ENCODE measurements at places on chromosomes 4 and X. TPM values are rescaled to one million over a fixed set of nuclear protein-coding genes. Genes with fewer than 3 reads are reported as not detected.

CLNK gene
- not detected for total RNA-seq

DNA sequence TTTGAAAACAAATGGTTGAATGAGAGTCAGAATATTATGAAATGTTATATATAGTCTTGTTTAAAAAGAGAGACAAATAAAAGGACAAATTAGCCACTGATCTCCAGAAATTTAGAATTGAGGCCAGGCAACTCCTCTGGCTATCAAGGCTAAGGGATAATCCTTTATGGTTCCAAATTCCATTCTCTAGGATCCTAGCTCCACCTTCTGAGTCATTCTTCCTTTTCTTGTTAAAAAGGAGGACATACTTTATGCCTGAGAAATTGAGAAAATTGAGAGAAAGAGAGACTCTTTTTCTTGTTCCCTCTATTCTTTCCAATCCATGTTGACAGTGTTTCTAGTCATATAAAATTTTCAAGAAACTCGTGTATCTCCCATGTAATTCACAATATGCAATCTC is 1299.5 kb downstream of the FSTL5 start:
- no peak for DNase-seq

GRCh38 chrX:134932528-134933217 is 58.1 kb upstream of the SMIM10 start:
- DNase-seq = no peak

DNA sequence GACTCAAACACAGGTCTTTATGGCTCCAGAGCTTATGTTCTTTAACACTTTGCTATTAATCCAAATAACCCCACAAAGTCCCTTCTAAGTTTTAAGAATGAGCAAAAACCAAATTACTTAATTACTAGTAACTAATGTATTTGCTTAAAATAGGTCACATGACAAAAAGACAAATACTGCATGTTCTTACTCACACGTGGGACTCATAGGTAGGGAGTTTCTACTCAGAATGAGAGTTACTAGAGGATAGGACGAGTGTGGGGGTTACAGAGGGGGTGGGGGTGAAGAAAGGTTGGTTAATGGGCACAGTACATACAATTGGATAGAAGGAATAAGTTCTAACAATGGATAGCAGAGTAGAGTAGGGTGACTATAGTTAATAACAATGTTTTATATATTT is 5.8 kb downstream of the RPS6KA3 start:
- DNase-seq = no peak

GRCh38 chr4:3369781-3370674 is 71.7 kb upstream of the HGFAC start:
- no peak for DNase-seq

- DNase-seq = no peak
Measured at GRCh38 chr4:36288731-36289426, 7.5 kb downstream of the DTHD1 start.

DNA sequence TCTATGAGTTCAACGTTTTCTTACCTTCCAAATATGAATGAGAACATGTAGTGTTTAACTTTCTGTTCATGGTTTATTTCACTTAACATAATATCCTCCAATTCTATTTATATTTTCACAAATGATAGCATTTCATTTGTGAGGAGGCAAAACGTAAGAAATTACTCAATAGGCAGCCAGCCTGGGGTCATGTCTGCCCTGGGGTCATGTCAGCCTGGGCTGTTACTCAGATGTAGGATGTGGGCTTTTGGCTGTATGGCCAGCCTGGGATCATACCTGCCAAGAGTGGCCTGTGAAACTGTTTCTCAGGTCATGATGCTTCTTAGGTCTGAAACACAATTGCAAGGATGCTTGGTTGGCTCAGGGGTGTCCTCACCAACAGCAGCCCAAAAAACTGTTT is 187.0 kb downstream of the FBXO8 start:
- no peak for DNase-seq

- DNase-seq = no peak
Measured at GRCh38 chr4:84952004-84952403, 14.5 kb downstream of the WDFY3 start.

- no peak for DNase-seq
Measured at GRCh38 chr4:47747211-47747610, 90.7 kb downstream of the CORIN start.

GRCh38 chr4:53156896-53157295 is 209.0 kb downstream of the SCFD2 start:
- DNase-seq = no peak

All from Right ventricle myocardium inferior (tissue), 1 donor.